ENCODE measurements at places on chromosomes 7 and 10. TPM values are rescaled to one million over a fixed set of nuclear protein-coding genes. Genes with fewer than 3 reads are reported as not detected.

Gene MYH16
- total RNA-seq, result not detected

- DNase-seq, result no peak
Measured at GRCh38 chr10:64086083-64086767, 565.0 kb downstream of the REEP3 start.

DNA sequence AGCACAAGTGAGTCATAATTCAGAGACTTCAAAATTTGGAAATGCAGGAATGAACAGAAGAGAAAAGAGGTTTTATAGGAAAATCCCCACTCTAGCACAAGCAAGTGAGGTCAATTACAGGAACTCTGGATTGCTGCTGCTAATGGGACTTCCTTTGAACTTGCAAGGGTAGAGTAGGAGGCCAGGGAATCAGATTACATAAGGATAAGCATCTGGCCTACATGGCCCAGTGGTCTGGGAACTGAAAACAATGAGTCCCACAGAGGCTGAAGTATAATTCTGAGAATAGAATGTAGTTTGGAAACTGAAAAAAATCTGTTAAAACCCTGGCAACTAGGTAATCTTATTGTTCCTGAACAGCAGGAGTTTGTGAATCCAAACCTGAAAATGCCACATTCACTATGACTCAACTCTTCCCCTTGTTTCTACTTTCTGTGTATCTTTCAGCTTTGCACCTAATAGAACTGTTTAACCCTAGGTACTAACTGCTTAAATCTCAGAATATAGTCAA, 66.5 kb downstream of the CTNNA3 start:
- DNase-seq, result no peak

- DNase-seq, result no peak
Measured at GRCh38 chr7:157627033-157627432, 290.2 kb downstream of the DNAJB6 start.

DNA sequence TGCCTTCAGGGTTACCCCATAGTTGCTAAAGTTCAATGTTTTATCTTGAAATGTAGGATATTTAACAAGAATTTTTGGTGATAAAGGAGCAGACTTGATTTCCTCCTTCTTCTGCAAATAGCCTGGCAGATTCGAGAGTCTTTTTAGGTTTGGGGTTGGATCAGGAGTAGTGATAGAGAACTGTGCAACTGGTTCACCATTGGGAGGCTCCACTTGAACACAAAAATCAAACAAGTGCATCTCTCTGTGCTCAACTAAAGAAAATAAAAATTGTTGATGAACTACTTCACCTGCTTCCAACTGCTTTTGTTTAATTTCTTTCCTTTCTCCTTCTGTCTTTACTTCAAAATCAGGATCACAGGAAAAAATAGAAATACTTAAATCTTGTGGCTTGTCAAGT, 58.5 kb downstream of the MACC1 start:
- no peak for DNase-seq

DNA sequence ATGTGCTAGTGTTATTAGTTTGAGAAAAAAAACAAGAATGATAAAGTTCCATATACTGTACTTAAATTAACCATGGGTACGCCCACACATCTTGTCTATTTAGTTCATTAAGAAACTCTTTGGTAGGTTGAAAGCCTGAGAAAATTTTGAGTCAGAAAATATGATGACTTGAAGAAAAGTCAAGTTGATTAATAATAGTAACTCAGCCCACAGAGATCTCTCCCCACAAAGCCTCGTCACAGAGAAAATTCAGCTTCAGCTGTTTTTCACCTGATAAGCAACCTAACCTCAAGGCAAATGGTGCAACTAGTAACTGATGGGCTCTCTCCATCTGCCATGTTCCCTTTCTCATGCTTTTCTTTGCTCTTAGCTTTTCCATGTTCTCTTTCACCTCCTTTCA, 1021.6 kb downstream of the GATA3 start:
- DNase-seq, result no peak

- DNase-seq, result no peak
Measured at GRCh38 chr10:7506571-7506970, 95.7 kb upstream of the SFMBT2 start.

DNA sequence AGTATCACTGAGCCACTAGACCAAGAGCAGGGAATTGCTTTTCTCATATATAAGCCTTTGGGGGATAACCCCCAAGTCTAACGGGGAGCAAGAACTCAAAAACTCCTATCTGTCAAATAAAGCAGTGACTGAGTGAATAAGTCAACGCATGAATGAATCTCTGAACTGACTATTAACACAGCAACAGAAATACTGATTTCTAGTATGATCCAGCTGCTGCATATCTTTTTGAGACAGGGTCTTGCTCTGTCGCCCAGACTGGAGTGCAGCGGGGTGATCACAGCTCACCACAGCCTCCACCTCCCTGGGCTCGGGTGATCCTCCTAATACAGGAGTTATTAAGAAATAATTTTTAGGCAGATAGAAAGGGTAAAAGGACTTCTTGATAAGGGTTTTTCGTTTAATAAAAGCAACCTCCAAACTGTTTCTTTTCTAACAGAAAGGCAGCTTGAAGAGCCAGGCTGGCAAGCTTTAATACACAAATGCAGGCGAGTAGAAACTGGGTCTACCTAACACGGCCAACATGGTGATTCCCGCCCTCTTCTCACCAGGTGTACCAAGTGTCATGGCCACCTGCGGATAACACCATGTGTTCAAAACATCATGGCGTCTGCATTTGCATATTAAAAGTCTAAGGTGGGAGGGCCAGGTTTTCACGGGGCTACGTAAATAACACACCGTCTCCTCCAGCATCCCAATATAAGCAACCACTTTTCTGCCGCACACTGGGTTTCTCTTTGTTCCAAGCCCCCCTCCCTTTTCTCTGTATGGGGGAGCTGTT, 631.9 kb downstream of the PARD3 start:
- DNase-seq, result no peak

- DNase-seq, result no peak
Measured at GRCh38 chr10:69874449-69874848, 72.7 kb downstream of the COL13A1 start.

Gene ZMIZ2
- 31.2 TPM for total RNA-seq

GRCh38 chr7:154255324-154255723, 203.1 kb downstream of the DPP6 start:
- no peak for DNase-seq

GRCh38 chr10:77909749-77910375, 16.7 kb downstream of the DLG5 start:
- DNase-seq, result no peak

DNA sequence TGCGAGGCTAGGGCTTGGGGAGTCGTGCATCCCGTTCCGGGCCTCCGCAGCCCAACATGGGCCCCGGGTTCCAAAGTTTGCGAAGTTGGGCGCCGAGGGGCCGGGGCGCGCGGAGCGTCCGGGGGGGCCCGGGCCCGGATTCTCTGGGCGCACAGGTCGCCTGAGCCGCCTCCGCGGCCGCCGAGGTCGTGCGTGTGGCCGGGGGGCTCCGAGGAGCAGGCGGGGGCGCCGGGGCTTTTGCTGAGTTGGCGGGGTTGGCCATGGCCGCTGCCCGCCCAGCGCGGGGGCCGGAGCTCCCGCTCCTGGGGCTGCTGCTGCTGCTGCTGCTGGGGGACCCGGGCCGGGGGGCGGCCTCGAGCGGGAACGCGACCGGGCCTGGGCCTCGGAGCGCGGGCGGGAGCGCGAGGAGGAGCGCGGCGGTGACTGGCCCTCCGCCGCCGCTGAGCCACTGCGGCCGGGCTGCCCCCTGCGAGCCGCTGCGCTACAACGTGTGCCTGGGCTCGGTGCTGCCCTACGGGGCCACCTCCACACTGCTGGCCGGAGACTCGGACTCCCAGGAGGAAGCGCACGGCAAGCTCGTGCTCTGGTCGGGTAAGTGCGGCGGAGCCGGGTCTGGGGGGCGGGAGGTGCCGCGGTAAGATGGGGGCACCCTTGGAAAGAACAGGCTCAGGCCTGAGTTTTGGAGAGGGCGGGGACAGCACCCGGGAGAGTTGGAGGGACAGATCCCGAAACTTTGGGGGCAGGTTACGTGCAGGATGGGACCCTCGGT, 643 bp downstream of the SMO start:
- DNase-seq, result no peak

DNA sequence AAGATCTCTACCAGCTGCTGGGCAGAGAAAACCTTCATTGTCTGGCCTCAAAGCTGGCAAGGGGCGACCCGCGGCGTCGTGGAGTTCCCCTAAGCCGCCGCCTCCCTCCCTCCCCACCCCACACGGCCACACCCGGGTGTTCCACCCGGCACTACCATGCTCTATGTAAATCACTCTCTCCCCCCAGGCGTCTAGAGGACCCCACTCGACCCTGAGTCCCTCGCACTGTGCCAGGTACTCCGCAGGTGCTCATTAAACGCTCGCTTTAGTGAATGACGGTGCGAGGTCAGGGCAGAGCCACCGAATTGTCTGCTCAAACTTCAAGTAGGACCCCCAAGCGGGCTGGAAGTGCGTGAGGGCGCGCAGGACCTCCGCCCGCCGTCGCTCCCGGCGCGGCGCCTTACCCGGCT, 628 bp downstream of the PARP12 start:
- peak; percentile 63 for DNase-seq

DNA sequence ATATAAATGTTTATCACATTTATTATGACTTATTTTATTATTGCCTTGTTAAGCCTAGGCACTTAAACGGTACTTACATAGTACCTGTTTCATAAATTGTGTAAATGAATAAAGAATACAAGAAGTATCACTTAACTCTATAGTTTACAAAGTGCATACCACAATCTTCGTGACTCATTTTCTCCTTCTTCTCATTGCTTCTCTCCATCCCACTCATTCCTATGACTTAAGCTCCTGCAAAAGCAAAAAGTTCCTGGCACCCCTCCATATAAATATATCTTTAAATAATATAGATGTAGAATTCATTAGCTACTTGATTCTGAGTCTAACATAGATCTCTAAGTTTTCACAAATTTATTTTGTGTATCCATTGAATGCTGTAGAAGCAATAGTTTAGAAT, 1382.0 kb upstream of the CELF2 start:
- DNase-seq, result no peak

GRCh38 chr10:75462865-75463264, 31.4 kb downstream of the LRMDA start:
- DNase-seq, result no peak

DNA sequence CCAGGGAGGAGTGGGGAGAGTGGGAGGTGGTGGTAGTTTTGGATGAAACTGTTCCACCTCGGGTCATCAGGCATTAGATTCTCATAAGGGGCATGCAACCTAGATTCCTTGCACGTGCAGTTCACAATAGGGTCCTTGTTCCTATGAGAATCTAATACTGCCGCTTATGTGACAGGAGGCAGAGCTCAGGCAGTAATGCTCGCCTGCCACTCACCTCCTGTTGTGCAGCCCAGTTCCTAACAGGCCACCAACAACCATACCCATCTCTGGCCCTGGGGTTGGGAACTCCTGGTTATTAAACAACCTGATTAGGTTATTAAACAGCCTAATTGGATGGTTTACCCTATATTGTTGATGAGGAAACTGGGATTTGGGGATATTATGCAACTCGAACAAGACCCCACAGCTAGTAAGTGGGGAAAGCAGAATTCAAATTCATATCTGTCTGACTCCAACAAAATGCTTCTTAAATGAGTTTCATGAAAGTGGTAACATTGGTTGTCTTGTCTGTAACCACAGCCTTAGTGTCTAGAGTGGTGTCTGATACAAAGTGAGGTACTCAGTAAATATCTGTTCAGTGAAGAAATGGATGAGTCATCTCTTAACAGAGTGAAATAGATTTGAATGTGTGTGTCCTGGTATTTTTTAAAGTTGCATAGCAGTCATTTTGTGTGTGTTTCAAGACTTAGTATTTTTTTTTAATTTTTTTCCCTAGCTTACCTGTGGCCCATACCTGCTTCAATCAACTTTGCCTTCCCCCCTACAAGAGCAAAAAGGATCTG, 101.6 kb downstream of the HECTD2 start:
- no peak for DNase-seq

DNA sequence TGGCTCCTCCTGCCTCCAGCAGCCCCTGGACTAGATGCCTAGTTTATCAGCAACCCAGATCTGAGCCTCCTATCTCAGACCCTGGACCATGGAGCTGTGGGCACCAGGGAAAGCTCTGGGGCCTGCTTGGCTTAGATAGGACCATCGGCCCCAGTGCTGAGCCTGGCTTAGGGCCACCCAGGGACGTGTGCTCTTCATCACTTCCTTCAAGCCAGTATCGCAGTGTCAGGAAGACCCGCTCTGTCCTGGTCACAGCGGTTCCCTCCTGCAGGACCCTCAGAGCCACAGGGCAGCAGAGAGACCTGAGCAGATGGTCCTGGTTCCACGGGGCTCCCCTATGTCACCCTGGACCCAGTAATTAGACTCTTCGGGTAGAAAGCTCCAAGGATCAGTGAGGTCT, 105.7 kb upstream of the FAM20C start:
- no peak for DNase-seq

Gene ZWINT
- total RNA-seq, result 11.3 TPM

DNA sequence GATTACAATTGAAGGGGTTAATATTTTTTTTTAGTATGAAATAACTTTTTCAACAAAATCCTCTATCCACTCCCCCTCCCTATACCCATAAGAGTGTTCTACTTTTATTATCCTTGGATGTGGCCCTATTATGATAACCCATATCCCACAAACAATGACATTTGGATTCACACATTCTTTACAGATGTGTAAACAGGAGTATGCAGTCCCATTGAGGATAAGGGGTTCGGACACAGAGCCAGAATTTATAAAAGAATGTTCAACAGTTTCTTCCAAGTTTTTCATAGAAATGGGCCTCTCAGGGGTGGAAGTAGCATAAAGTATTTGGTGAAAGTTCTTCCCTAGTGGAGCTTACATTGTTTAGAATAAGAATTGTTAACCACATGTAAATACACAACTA, 16.1 kb upstream of the PCLO start:
- no peak for DNase-seq

DNA sequence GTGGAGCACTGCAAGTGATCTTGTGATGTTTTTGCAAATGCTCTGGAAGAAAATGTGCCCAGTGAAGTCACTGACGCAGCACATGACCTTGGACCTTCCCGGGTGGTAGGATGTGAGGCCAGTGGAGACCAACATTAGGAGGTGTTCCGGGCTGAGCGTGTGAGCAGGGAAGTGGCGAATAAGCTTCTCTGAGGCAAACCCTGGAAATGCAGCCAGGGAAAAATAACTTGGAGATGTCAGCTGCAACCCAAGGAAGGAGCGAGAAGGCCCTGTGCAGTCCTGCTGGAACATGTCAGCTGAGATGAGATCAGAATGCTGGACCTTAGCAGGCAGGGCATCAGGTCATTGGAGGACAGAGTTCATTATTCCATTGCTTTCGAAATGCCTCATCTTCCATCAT, 18.6 kb upstream of the SDK1 start:
- DNase-seq, result no peak
